ENCODE measurements at places on chromosomes 11 and 22.

GRCh38 chr11:70486731-70487130 is 88.4 kb downstream of the CTTN start:
- no peak for DNase-seq

DNA sequence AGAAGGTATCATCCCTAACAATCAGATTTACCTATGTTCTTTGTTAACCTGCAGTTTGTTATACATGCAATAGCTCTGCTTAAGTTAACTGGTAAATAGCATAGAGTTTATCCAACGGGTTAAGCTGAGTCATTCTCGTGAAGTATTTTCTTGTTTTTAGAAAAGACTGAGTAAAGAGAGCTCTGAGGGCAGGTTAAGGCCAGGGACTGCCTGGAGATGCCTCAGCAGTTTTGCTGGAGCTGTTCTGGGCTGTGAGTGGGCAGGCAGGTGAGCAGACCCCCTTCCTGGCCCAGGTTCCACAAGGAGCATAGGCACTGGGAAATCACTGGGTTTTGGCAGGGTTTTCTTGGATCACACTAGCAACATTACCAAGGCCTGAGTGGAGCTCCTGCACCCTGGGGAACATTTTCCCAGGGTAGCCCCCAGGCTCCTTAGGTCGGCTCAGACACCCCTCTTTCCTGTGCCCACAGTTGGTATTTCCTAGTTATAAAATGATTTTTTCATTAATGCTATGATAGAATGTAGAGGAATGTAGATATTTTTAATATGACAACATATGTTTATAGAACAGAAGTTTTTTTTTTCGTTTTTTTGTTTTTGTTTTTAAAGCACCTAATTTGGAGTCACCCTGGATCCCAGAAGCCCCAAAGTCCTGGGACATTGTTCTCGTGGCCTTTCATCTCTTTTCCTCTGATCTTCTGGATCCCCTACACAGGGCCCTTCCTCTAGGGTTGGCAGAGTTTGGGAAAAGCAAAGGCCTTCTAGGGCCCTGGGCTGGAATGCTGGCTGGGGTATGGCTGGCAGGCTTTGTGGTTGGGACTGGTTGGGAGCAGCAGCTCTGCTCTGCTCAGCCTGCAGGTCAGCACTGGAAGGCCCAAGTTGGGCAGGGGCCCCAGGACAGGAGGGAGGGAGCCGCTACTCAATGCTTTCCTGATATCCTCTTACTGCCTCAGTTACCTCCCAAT is 26.7 kb downstream of the IRAG1 start:
- no peak for DNase-seq

GRCh38 chr22:40212121-40212520 is 34.4 kb downstream of the TNRC6B start:
- DNase-seq: no peak

DNA sequence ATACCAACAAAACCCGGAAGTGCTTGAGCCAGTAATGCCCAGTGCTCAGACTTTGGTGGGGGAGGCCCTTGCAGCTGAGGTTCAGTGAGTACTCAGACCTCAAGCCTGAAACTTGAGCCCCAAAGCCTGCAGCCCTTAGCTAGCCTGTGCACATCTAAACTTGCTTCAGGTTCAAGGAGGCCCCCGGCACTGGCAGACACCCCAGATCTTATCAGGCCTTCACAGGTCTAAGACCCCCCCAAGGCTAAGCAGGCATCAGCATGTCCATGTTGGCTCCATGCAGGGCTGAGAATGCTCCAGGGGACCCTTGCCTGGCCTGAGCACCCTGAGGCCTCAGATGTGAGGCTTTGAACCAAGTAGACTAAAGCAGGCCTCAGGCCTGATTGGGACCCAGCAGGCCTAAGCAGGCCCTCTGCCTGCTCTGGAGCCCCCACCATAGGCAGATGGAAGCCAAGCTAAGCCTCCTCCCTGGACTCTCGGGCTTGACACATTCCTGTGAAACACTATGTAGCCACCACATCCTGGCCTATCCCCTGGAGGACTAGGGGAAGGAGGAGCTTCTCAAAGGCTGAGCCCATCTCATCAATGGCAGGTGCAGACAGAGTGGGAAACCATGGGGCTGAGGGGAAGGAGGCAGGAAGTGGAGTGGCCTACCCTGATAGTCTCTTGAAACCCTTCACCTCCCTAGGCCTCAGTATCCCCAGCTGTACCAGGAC is 1.2 kb upstream of the CASTOR1 start:
- no peak for DNase-seq

DNA sequence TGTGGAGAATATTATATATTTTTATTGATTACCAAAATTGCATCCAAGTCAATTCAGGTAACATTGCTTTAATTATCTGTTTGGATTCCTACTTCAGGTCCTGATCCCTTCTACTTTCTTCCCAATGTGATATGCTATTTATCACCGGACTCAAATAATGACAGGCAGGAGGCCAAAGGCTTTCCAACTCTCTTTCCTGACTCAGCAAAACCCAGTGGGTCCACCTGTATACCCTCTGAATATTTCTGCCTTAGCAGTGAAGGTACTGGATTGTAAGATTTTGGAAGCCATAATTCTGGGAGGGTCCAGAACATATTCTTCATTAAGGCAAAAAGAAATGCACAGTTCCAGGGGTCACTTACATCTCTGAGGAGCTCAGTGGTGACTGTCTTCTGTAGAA is 260.2 kb upstream of the UBASH3B start:
- no peak for DNase-seq

GRCh38 chr11:116234989-116235568 is 537.7 kb downstream of the BUD13 start:
- no peak for DNase-seq

- no peak for DNase-seq
Measured at GRCh38 chr11:22133776-22134175, 59.1 kb upstream of the ANO5 start.

- DNase-seq: no peak
Measured at GRCh38 chr22:43173976-43174720, 12.8 kb downstream of the TTLL12 start.

DNA sequence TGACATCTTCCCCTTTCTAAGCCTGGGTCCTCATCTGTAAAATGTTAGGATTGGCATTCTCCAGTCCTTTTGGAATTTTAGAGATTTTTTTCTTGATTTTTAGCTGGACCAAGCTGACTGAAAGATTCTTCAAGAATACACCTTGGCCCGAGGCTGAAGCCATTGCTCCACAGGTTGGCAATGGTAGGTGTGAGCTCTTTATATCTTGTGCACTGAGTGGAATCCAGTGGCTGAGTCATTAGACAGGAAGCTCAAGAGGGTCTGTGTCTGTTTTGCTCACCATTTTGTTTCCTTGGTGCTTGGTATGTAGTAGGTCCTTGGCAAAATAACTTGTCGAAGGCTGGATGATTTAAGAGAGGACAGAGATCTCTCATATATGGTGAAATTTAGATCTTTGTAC is 6.2 kb downstream of the EIF3L start:
- DNase-seq: no peak

DNA sequence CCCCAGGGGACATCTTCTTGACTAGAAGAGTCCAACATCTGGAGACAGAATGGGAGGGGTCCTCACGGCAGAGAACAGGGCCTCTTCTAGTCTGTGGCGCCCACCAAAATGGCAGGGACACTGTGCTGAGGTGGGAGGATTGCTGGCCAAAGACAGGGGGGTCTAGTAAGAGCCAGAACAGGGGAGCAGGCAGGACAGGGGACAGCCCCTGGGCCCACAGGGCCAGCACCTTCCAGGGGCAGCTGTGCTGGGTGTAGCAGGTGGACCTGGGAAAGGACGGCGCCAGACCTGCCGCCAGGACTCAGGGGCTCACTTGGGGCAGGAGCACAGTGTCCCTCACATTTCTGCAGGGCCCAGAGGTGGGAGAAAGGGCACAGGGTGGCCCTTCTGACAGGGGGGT is 858 bp upstream of the APOBEC3A start:
- DNase-seq: no peak

DNA sequence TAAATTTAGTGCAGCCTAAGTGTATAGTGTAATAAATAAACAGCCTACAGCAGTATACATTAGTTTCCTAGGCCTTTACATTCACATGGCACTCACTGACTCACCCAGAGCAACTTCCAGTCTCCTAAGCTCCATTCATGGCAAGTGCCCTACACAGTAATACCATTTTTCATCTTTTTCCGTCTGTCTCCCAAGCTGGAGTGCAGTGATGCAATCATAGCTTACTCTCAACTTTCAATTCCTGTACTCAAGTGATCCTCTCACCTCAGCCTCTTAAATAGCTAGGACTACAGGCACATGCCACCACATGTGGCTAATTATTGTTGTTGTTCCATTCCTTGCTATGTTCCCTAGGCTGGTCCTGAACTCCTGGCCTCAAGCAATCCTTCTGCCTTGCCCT is 54.4 kb downstream of the FCHSD2 start:
- no peak for DNase-seq

- no peak for DNase-seq
Measured at GRCh38 chr11:2102132-2102882, 36.9 kb downstream of the IGF2 start.

GRCh38 chr22:37824674-37825641 is 1.8 kb downstream of the GALR3 start:
- no peak for DNase-seq

DNA sequence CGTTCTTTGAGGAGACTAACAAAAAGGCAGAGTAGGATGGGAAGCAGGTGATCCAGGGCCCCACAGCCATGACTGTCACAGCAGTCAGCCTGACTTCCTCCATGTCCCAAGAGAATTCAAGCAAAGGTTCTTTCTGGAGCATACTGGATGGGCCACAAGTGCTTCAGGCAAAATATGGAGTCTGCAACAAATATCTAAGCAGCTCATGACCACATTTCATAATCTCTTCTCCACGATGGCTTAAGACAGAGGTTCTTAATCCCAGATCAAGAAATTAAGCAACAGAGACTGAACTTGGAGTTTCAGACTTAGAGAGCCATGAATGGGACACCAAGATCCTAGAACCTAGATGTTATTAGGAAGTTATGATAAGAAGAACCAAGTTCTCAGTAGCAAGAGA is 31.6 kb downstream of the GUCY1A2 start:
- DNase-seq: no peak

- DNase-seq: no peak
Measured at GRCh38 chr22:20312396-20313191, 7.3 kb downstream of the DGCR6L start.

- no peak for DNase-seq
Measured at GRCh38 chr11:27386181-27386845, 23.3 kb upstream of the CCDC34 start.

DNA sequence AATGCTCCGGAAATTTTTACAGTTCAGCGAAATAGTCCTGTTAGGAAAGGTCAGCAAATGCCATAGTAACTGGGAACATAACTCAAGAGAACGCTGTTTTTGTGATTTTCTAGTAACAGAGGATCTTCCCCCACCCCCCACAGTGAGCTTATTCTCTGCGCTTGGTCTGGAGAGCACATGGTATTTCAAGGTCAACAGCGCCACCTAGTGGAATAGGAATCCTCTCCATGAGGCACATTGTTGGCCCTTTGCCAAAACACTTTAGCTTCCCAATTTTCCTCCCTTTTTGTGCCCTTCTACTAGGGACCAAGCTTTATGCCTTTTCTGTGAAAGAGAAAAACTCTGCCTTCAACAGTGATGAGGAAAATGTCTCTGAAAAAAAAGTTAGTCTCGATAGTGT is 13.2 kb upstream of the OR4C12 start:
- no peak for DNase-seq

DNA sequence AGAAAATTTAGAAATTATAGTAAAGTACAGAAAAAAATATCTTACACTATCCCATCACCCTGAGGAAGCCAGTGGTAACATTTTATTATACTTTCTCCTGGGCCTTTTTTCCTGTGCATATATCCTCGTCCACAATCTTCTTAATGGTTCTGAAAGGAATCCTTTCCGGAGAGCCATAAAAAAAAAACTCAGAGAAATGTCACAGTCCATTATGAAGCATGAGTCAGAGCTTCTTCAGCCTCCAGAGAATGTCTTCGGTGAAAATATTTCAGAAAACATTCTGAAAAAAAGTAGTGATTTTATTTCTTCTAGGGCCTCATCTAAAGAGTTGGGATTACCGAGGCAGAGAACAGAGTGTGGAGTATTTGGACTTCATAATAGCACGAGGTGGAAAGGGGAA is 163.4 kb downstream of the INSC start:
- DNase-seq: no peak

GRCh38 chr11:130606781-130607511 is 158.5 kb downstream of the ADAMTS15 start:
- no peak for DNase-seq

GRCh38 chr11:70032470-70032795 is 45.7 kb upstream of the ANO1 start:
- no peak for DNase-seq

DNA sequence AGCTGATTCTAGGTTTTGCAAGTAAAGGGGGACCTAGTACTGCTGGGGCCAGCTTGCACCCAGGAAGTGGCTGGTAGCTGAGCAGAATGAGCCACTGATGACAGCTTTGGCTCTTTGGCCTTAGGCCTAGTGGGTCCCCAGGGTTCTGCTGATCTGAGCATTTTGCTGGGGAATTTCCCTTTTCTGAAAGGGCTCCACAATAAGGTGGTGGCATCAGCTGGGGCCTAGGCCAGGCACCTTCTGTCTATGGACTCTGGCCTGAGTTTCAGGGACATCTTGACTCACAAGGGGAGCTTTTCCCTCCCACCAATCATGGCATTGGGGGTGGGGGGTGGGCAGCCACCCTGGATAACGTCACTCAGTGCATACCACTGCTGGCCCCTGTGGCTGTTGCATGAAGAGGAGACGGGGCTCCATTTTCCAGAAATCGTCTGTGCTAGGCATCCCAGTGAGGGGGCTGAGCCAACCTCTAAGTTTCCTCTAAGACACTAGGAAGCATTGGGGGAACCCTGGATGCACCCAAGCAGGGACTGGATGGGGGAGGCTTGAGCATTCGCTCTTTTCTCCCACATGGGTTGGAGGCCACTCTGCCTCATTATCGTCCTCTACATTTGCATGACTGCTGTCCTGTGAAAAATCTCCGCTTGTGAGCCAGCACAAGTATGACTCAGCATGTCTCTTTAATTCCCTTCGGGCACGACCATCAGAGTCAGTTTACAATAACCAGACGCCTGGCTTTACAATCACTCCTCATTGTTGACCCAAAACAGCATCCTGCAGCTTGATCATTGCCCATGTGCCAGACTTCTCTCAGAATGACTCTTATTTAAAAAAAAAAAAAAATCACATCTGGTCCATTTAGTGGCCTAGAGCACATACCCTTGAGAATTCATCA is 145.0 kb upstream of the THY1 start:
- DNase-seq: no peak

- DNase-seq: no peak
Measured at GRCh38 chr11:113974741-113975470, at the start of gene HTR3A. HTR3A (plus strand) TSS chr11:113975108; CDS start chr11:113975326, 218 bp downstream.

DNA sequence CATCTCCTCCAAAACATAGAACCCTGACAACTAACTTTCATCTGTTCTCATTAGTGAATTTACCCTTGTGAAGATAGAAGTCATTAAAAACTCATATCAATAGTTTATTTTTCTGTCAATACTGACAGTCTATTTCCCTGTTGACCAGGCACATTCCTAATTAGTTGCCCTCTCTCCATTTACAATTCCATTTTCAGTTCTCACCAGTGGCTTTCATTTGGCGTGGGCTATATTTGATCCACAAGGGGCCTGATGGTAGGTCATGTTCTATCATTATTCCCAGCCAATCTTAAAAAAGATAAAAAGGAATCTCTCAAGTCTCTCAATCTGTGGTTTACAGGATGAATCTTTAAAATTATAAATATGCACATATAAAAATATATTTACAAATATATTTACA is 3.9 kb upstream of the AKIP1 start:
- no peak for DNase-seq

- no peak for DNase-seq
Measured at GRCh38 chr22:45831394-45831793, 145.6 kb downstream of the WNT7B start.
